ENCODE measurements at places on chromosomes 3 and 15. TPM values are rescaled to one million over a fixed set of nuclear protein-coding genes. Genes with fewer than 3 reads are reported as not detected.

TOPAZ1 gene
- not detected for polyA plus RNA-seq

DNA sequence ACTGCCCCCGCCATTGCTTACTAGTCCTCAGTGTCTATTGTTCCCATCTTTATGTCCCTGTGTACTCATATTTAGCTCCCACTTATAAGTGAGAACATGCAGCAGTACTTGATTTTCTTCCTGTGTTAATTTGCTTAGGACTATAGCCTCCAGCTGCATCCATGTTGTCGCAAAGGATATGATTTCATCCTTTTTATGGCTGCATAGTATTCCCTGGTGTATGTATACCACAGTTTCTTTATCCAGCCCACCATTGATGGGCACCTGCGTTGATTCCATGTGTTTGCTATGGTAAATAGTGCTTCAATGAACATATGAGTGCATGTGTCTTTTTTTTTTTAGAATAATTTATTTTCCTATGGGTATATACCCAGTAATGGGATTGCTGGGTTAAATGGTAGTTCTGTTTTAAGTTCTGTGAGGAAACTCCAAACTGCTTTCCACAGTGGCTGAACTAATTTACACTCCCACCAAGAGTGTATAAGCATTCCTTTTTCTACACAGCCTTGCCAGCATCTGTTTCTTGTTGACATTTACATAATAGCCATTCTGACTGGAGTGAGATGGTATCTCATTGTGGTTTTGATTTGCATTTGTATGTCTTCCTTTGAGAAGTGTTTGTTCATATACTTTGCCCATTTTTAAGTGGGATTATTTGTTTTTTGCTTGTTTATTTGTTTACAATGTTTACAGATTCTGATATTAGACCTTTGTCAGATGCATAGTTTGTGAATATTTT is 53.7 kb downstream of the GALK2 start:
- no peak for DNase-seq

DNA sequence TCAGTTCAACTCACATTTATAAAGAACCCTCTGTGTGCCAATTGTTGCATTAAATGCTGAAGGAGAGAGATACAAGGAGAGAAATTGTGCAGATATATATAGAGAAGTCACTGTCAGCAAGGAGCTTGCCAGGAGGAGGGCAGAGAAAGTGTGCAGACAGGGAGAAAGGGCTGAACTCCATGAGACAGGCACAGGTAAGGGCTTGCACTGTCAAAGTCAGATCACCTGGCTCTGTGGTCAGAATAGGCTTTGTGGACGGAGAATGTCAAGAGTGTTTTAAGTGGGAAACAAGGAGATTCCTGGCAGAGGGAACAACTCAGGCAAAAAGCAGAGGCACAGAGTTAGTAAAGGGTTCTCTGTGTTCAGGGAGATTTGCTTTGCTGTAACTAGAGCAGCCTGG is 303.0 kb upstream of the TPRG1 start:
- no peak for DNase-seq

DNA sequence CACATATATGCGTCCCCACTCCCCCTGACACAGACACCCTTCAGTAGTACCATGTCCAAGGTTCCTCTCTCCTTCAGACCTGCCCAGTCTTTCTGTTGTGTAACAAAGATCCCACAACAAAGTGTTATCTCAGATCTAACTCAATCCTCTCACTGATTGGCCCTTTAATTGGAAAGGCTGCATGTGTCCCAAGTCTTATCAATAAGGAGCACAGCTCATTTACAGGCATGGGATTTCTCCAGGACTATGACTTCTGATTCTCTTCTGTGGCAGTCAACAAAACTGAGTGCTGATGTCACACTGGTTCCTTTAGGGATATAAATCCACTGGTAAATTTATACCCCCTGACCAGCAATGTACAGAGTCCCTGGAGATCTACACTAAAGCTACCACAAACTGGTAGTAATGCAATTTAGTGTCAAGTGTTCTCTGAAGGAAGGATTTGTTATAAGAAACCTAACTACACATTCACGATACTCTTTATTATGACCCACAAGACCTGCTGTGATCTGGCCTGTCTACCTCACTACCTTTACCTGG is 28.1 kb downstream of the CLK3 start:
- no peak for DNase-seq

- no peak for DNase-seq
Measured at GRCh38 chr3:77373619-77374018, 333.7 kb downstream of the ROBO2 start.

DNA sequence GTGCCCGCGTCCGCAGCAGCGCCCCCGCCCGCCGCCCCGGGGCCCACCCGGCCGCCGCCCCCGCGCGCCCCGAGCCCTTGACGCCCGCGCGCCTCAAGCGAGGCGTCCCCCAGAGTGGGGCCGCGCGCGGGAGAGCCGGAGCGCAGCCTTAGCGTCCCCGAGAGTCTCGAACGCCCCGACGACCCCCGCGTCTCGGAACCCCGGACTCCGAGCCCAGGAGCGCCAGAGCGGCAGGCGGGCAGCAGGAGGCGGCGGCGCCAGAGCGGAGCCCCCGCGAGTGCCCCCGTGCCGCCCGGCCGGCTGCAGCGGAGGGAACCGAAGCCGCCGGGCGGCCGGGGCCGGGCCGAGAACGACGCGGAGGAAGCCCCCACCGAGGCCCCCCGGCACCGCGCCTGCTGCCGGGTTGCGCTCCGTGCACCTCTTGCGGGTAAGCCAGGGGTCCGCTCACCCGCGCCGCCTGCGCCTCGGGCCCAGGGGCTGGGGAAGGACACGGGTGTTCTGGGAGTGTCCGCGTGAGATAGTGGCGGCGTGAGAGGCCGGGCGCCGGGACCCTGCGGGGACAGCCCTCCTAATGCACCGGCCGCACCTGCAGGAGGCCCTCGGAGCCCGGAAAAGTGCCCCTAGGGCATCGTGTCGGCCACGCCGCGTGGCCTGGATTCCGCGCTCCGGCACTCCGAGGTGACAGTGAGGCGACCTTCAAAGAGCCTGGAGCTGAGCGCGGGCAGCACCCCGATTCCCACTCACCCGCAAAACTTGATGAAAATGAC is 52.0 kb upstream of the ULK4 start:
- DNase-seq, result peak; percentile 37

- no peak for DNase-seq
Measured at GRCh38 chr15:81030301-81030750, 29.6 kb downstream of the TLNRD1 start.

DNA sequence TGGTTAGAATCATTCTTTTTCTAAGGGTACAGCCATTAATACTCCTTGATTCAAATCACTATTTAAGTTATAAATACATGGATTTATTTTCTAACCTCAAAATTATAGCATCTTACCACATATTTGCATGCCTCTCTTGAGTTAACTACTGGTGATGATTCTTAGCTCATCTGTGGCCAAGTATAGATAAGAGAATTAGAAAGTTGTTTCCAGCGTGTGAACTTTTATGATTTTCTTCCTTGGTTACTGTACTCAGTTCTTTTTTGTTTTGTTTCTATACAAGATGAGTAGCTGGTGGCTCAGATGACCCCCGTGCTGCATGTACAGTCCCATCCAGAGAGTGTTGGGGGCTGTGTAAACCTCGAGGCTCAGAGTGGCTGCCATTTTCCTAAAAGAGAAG is 124.6 kb downstream of the IGF1R start:
- DNase-seq, result no peak

All from renal pelvis (tissue), 12 donors.